ENCODE measurements at places on chromosomes 7 and 10.

DNA sequence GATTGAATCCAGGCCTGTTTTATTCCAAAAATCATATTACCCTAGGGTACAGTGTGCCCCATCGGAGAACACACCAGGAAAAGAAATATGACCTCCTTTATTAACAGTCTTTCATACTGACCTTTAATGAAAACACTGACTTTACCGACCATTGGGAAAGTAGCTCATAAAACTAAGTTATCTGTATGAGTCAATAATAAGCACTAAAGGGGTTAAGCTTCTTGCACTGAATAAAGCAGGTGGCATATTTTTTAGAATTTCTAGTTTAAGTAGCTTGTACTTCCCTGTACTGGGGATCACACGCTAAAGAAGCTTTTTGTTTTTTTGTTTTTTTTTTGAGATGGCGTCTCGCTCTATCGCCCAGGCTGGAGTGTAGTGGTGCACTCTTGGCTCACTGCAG, 199.8 kb downstream of the FAM107B start:
- no peak for DNase-seq

DNA sequence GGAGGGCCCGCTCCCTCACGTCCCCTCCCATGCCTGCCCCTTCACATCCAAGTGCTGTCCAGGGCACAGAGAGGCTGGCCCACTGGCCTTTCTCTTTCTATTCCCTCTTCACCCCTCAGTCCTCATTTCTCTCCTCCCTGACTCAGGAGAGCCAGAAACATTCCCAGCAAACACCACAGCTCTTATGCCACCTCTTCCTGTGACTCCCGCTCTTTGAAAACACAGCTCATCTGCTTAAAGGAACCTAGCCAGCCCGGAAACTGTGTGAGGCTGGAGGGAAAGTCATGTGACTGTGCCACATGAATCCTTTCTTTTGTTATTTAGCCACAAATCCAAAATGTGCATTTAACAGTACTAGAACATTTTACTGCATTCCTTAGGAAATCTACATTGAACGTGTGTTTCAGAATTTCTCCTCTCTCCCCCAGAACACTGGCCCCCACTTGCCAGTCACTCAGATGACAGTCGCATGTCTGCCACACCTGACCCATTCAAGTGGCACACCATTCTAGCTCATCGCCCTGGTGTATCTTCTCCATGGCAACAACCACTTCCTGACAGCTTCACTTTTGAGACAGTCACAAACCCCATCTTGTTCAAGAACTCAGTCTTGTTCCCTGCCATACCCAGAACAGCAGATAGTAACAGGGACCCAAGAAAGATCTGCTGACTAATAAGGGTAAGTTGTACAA, 42.8 kb downstream of the GRB10 start:
- DNase-seq, result no peak

DNA sequence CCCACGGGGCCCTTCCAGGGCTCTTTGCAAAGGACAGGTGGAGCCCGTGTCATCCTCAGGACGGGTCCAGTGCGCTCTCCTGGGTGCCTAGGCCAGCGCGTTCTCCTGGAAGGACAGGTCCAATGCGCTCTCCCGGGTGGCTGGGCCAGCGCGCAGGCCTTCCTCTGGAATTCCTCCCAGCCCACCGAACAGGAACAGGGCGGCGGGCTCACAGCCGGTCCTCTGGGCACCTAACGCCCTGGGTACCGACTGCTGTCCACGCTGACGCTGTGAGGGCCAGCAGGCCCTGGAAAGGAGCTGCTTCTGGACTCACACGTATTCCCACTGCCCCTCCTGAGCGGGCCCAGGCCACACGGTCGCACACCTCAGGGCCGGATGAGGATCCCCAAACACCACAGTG, 49.3 kb downstream of the STK32C start:
- DNase-seq, result no peak

DNA sequence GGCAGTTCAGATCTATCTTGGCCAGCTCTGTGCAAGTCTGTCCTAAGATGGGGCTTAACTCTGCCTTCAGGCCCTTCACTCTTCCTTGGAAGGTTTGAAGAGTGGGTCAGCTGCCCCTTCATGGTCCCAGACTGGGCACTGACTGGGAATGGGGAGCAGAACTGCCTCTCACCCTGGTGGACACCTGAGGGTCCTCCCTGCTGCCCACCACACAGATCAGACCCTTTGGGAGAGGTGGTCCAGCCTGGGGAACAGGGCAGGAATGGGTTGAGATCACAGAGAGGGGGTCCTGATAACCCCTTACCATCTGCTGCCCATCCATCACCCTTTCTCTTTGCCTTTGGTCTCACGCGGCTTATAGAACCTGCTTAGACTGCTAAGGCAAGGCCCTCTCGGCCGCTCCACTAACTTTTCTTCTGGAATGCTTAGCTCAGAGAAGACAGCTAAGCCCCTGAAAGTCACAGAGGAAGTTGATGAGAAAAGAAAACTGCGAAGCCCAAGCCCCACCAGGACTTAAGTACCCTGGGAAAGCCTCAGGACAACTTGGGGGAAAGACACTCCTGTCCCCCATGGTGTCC, 402 bp upstream of the CDHR1 start:
- DNase-seq, result no peak

DNA sequence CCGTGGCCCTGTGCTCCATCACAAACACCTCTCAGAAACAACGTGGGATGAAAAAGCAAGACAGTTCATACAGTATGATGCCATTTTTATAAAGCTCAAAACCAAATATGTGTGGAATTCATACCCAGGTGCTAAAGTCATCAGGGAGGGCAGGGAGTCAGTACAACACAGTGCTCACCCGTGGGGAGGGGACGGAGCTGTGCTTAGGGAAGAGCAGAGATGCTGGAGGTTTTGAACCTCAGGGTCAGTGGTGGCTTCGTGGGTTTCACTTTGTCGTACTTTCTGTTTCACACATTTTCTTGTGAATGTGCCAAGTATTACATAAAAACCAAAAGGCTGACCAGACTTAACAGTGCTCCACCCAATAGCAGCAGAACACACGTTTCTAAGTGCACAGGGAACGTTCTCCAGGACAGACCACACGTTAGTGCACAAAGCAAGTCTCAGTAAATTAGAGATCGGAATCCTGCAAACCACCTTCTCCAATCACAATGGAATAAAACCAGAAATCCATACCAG, 21.2 kb downstream of the ZMIZ2 start:
- peak; percentile 38 for DNase-seq

DNA sequence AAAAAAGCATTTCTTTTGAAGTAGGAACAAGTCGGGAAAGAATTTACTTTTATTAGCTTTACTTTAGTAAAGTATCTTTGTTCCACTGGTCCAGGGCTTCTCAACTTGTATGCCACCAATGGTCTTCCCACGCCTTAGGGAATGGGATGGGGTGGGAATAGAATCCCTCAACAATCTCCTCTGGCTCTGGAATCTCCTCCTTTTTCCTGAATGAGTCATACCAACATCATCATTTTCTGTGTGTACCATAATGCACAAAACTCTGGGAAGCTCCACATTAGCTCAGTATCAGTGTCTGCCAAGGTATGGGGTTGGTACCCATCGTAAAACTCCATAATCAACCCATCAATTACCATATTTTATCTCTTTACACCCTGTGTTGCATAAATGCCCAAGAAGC, 159.4 kb upstream of the BMPER start:
- no peak for DNase-seq

GRCh38 chr10:10437886-10438285, 579.8 kb upstream of the CELF2 start:
- no peak for DNase-seq

GRCh38 chr7:127799535-127800305, 147.7 kb downstream of the SND1 start:
- DNase-seq, result no peak

DNA sequence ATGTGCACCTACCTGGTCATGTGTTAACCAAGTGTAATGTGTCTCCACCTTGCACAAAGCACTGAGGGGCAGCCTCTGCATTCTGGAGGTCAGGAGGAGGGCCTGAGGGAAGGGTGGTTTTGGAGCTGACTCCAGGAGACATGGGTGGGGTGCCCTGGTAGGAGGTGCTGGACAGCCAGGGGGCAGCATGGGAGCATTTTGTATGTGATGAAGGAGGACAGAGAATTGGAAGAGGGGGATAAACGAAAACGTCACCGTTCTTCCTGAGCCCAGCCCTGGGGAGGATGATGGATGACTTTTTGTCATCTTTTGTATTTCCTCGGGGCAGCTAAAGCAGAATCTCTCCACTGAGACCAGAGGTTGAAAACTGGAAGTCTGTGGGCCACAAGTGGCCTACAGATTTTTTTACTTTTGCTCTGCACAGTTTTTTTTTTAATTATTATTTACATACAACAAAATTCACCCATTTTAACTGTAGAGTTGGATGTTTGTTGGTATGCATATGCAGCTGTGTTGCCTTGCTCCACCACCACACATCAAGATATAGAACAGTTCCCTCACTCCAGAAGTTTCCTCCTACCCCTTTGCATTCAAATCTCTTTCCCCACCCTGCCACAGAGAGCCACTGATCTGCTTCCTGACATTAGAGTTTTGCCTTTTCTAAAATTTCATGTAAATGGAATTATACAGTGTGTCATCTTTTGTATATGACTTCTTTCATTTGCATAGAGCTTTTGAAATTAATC, 242.5 kb downstream of the VTI1A start:
- peak; percentile 21 for DNase-seq

DNA sequence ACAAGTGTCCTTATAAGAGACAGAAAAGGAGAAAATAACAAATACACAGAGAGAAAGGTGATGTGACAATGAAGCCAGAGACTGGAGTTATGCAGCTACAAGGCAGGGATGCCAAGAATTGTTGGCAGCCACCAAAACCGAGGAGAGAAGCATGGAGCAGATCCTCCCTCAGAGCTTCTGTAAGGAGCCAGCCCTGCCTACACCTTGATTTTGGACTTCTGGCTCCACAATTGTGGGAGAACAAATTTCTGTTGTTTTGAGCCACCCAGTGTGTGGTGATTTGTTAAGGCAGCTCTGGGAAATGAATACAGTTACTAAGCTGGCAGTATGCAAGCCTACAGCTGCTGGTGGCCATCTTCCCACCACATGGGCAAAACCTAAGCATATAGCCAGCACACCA, 163.6 kb downstream of the GRM8 start:
- no peak for DNase-seq

DNA sequence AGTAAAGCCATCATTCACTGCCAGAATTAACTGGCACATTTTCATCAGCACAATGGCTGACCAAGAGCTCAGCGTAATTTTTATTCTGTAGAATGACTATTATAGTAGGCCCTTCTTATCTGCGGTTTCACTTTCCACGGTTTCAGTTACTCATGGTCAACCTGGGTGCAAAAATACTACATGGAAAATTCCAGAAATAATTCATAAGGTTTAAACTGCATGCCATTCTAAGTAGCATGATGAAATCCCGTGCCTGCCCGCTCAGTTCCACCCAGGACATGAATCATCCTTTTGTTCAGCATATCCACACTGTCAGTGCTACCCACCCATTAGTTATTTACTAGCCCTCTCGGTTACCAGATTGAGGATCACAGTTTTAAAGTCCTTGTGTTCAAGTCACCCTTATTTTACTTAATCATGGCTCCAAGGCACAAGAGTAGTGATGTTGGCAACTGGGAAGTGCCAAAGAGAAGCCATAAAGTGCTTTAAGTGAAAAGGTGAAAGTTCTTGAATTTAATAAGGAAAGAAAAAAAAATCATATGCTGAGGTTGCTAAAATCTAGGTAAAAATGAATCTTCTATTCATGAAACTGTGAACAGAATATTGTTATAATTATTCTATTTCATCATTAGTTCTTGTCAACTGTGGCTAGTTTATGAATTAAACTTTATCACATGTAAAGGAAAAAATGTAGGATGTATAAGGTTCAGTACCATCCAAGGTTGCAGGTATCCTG, 204.9 kb downstream of the DOCK4 start:
- no peak for DNase-seq

DNA sequence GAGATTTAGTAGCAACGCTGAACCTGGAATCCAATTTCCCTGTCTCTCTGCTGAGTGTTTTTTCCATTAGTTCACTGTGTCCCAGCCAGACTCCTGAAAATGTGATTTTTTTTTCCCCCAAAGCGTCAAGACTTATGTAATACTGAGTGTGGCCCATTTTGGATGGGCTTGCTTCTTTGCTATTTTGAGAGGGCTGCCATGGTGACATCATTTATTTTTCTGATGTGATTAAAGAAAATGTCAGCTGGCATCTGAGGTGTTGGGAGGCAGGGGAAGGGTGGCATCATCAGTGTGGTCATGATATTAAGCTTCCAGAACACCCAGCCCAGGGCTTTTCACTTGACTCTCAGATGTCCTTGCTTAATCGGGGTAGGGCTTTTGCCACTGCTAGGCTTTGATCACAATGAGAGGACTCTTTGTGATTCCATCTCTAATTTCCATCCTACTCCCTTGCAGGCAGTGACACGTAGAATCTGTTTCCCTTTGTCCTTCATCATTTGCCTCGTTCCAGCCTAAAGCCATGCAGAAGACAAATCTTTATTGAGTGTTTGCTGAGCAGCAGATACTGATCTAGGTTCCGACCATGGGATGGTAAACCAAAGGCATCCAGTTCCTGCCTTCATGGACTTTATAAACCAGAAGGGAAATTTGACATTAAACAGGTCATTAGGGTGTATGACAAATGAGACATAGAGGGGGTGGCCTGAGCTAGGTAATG, 7.4 kb downstream of the ZNF365 start:
- DNase-seq, result peak; percentile 29

DNA sequence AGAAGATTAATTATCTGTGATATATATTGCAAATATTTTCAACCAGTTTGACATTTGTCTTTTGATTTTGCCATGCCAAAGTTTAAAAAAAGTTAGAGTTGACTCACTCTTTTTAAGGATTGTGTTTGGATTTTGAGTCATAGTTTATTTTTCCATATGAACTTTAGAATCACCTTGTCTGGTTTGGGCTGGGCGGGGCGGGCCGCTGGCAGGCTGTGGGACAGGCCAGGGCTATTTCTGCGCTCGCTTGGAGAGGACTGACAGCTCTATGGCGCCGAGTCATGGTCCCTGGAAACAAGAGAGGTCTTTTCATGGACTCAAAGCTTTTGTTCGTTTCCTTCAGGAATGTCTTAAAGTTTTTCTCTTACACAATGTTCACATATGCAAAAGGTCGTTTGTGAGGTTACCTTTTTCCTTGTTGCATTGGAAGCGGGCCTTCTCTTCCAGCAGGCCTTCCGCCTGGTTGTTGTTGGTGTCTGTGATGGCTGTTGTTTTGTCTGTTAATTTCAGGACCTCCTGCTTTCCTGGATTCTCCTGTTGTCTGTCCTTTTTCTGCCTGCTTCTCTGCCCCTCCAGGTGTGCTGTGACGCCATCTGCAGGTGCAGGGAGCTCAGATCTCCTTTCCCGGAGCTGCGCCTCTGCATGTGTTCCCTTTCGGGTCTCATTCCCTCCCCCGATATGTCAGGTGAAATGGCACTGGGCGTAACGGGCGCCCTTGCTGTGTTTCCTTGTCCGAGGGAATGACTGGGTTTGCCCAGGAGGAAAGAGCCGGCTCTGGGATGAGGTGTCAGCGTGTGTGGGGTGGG, 53.8 kb downstream of the INPP5A start:
- DNase-seq, result no peak

GRCh38 chr10:74194545-74194944, 43.5 kb downstream of the ADK start:
- DNase-seq, result no peak

DNA sequence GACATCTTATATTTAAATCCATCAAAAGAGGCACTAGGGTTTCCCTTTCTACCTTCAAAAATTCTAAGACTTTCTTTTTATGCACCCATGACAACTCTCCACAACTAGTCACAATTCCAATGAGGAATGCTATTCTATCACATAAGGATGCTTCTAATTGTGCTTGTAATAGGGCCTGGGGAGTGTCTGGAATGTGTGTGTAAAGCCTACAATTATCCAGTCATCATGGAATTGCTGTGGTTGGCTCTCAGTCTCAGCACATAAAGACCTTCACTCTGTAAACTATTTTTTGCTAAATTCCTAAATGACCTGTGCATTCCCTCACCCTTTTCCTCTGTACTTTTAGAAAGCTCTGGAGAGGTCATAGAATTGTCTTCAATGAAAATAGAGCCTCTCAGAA, 86.7 kb downstream of the EPDR1 start:
- no peak for DNase-seq

All from muscle of arm (tissue), 14 donors.